KBM-7 (cell line): ENCODE measurements at places on chromosomes 11 and 22.

DNA sequence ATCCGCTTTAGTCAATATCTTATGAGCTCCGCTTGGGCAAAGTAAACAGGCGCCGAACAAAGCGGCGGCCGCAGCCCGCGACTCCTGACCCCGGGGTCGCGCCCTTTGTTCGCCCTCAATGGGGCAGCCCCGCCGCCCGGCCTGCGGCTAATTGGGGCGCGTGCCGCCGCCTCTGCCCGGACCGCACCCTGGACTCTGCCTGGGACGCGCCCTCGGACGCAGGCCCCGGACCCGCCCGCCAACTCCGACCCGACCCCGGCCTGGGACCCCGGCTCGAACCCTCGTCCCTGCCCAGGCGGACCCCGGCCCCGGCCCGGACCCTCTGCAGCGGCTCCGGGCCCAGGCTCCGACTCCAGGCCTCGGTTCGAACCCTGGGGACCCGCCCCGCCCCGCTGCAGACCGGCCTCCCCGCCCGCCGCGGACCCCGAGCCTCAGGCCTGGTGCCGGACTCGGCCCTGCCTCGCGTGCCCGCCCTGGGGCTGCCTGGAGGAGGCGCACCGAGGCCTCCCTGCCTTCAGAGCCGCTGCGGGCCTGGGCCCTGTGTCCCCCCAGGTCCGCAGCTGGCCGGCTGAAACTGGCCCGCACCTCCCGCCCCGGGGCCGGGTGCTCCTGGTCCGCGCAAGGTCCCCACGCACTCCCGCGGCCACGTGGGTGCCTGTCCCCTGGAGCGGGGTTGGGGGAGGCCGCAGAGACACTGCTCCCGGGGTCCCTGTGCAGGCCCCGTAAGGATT, 84.7 kb upstream of the WNT7B start:
- no peak for DNase-seq

DNA sequence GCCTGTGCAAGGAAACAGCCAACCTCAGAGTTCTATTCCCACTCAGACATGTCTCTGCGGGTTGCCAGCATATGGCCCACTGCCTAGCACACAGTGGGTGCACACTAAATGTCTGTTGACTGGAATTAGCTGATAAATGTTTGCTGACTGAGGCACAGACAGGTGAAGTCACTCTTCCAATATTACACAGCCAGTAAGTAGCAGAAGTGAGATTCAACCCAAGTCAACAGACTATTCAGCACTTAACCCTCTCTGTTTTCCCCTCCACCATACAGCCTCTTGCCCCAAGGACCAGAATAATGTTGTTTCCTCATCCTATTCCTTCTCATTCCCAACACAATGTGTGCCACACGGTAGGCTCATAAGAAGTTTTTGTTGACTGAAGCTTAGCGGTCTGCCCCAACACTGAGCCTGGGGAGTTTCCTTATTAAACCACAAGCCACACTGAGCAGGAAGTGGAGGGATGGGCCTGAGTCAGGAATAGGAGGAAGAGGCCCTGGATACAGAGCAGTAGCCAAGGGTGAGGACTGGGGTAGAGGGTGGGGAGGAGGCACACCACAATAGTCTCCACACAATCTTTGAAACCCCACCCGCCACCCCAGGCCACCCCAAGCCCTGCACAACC, 15.7 kb upstream of the IL10RA start:
- DNase-seq = peak; percentile 85

GRCh38 chr22:48438800-48439559, 1388.7 kb downstream of the BRD1 start:
- DNase-seq = no peak

DNA sequence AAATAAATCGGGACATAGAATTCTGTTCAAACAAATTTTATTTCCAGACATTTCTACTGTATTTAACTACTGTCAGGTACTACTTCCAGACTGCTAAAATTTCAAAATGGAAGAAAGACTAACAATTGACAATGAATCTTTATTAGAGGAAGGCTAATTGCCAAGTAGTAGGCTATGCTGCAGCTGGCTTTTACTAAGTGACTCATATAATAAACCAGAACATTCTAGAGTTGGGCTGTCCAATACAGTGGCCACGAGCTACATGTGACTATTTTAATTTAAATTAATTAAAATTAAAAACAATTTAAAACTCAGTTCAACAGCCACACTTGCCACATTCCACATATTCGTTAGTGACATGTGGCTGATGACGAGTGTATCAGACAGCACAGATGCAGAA, 27.6 kb downstream of the CHKA start:
- no peak for DNase-seq

- no peak for DNase-seq
Observed at GRCh38 chr11:65868076-65868667, 4.4 kb downstream of the EFEMP2 start.

GRCh38 chr11:126793596-126793995, 207.0 kb downstream of the KIRREL3 start:
- no peak for DNase-seq

GRCh38 chr11:101049123-101049522, 80.5 kb downstream of the PGR start:
- no peak for DNase-seq

- no peak for DNase-seq
Observed at GRCh38 chr11:68191661-68192579, 21.2 kb downstream of the KMT5B start.

DNA sequence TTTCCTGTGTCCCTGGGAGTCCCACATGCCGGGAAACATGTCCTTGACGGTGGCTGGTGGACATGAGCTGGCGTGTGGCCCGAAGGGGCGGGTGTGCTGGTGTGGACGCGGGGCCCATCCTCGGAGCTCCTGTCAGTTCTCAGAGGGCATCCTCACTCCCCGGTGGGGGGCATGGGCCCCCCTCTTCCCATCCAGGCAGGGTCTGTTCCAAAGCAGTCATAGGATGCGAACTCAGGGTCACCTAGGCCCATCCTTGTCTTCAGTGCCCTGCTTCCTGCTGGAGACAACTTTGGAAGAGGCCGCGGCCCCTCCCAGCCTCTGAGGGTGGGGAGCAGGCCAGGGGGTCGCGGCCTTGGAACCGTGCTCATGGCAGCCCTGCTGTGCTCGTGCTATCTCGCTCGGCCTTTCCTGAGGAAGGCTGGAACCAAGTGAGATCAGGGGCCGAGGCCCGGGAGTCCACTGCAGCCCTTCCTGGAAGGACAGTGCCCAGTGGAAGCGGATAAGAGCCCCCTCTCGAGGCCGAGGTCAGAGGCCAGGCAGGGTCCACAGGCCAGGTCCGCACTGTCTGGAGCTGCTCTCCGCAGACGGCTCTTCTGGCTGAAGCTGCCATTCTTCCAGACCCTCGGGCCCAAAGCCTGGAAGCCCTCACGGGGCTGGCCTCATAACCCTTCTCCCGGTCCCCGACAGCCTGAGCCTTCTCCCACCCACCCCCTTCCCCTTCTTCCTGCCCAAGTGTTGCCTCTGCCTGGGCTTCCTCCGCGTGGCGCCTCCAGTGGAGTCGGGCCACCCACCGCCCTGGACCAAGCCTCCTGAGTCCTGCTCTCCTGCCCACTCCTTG, 8.7 kb downstream of the GRK2 start:
- DNase-seq = no peak

GRCh38 chr22:39287076-39287725, 32.2 kb downstream of the RPL3 start:
- peak; percentile 75 for DNase-seq

DNA sequence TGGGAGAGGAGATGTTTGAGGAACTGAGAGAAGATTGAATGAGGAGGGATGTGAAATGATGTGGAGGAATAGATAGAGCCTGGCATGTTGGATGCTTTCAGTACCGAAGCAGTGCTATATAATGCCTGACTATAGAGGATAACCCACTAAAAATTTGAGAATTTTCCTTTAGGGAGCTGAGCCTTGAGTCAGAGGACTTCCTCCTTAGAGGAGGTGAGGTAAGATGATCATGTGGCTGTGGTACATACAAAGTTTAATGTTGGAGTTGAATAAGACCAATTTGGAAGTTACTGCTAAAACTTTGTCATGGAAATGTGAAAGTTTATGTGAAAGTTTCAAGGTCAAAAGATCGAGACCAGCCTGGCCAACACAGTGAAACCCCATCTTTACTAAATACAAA, 66.9 kb downstream of the YAP1 start:
- no peak for DNase-seq

- no peak for DNase-seq
Observed at GRCh38 chr11:18314784-18315523, 7.0 kb downstream of the HPS5 start.

GRCh38 chr22:29370537-29370936, 17.8 kb downstream of the AP1B1 start:
- DNase-seq = no peak

DNA sequence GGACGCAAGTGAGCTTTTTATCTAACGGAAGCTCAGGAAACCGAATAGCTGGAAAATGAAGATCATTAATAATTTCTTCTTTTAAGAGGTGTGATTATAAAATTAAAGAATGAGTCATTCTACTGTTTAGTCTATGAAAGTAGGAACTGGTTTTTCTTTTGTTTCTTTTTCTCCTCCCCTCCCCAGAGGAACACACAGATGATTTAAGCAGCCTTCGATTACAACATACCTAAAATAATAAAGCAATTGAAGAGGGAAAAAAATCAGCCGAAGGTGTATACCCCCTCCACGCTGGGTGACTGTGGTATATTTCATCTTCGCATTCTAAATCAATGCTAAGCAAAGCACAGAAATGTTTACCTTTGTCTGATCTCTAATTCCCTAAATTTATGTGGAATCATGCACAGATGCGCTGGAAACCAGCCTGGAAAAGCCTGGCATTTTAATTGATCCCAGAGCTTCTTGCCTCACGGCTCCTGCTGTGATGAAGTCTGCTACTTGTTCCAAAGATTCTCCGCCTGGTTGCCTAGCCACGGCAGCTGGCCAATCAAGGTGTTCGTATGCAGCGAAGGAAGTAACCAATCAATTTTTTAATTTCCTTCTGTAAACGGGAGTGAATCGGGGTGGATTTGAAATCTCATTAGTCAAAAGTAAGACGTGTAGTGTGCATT, 133.9 kb downstream of the FANCF start:
- no peak for DNase-seq

GRCh38 chr11:719214-720016, 13.4 kb downstream of the EPS8L2 start:
- no peak for DNase-seq
